ENCODE measurements at places on chromosomes 13 and 19.

- no peak for DNase-seq
Observed at GRCh38 chr19:3517638-3518037, 11.5 kb downstream of the FZR1 start.

GRCh38 chr13:41648314-41648935, 191.1 kb downstream of the RGCC start:
- DNase-seq, result no peak

DNA sequence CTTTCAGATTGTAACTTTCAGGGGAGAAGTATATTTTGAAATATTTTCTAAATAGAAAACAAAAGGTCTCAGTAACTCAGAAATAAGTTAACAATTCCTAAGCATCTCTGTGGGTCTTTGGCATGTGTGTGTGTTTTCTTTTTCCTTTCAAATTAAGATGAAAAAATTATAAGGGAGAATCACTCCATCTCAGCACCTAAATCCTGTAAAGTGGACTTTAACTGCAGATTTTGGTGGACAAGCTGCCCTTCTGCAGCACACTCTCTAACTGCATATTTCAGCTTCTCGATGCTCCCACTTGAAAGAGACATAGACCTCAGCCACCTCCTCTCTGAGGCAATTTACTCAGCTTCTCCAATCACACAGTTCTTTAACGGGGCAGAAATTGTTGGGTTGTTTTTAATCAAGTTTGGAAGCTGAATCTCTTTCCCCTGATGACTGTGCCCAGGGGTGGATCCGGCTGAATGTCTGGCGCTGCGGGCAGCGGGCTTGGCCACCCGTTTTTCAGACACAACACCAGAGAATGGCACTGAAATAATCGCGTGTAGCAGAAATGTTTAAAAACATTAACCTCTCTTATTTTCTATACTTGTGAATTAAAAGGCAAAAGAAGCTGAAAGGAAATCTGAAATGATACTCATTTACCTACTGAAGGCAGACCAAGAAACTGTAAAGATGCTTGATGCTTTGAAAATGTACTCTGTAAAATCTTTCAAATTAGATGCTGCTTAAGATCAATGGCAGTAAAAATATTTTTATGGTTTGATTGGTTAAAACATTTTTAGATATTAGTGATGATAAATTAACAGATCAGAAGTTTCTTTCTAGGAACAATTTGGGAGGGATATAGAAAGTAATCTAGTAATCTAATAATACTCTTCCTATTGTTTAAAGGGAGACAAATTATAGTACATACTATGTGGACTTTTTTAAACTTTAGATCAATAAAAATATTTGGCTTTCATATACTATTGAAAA, 12.4 kb downstream of the ZIC2 start:
- no peak for DNase-seq

- DNase-seq, result peak; percentile 52
Observed at GRCh38 chr13:20519875-20520274, 5.8 kb downstream of the CRYL1 start.

GRCh38 chr13:43545317-43545874, 241.4 kb downstream of the ENOX1 start:
- DNase-seq, result no peak

GRCh38 chr19:31801611-31802010, 452.4 kb upstream of the TSHZ3 start:
- no peak for DNase-seq

DNA sequence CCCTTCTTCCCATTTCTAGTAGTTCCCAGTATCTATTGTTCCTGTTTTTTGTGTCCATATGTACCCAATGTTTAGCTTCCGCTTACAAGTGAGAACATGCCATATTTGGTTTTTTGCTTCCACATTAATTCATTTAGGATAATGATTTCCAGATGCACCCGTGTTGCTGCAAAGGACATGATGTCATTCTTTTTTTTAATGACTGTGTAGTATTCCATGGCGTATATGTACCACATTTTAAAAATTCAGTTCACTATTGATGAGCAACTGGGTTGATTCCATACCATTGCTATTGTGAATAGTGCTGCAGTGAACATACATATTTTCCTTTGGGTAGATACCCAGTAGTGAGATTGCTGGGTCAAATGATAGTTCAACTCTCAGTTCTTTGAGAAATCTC, 50.5 kb downstream of the DLEU7 start:
- no peak for DNase-seq

GRCh38 chr13:23621316-23621645, 51.1 kb downstream of the TNFRSF19 start:
- no peak for DNase-seq

- DNase-seq, result no peak
Observed at GRCh38 chr19:42352301-42353259, 27.1 kb downstream of the MEGF8 start.

GRCh38 chr13:40666933-40667621, 636 bp upstream of the FOXO1 start:
- no peak for DNase-seq

Measured in fibroblast of skin of left biceps (primary cell).